Activated CD4-positive, alpha-beta T cell treated with anti-CD3 and anti-CD28 coated beads, Interleukin-2, amount 10 ng/mL, durations not matched to agents 24 days and 14 days (primary cell): ENCODE measurements at places on chromosomes 7 and 10. TPM values are rescaled to one million over a fixed set of nuclear protein-coding genes. Genes with fewer than 3 reads are reported as not detected.

DNA sequence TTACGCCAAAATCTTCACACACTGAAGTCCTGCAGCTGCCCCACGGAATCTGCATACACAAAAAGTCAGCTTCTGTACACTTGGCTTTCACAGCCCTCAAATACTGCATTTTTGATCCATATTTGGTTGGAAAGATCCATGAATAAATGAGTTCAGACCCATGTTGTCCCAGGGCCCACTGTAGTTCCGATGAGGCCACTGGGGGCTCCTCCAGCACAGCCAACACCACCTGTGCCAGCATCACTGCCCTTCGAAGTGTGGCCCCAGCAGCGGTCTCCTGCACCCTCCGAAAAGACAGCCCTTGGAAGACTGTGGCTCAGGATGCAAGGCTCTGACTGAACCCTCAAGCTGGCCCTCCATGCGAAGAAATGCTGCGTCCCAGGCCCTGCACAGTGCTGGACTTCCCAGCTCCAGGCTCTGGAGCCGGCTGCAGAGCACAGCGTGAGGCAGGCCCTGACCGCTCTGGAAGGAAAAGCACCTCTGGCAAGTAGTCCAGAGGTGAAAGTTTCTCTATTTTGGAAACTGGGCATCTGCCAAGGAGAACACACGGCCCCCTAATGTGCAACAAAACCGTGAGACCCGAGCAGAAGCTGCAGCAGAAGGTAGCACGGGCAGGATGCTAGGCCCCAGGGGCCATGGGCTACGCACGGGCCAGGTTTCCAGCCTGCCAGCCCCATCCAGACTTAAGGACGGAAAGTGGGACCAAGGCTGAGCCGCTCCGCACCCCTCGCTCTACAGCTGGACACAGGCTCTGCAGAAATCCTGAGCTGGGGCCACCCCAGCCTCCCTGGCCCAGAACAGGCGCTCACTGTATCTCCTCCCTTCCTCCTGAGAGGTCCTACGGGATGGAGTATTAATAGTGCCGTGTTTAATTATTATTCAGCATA lies 62.6 kb downstream of the PTPRN2 start:
- H3K27me3 ChIP-seq = no peaks in the 10 kb centered on the region
- no peak overlapping the region for H3K4me3 ChIP-seq
- no peaks in the 10 kb centered on the region for H3K4me1 ChIP-seq
- no peaks in the 10 kb centered on the region for H3K36me3 ChIP-seq

DNA sequence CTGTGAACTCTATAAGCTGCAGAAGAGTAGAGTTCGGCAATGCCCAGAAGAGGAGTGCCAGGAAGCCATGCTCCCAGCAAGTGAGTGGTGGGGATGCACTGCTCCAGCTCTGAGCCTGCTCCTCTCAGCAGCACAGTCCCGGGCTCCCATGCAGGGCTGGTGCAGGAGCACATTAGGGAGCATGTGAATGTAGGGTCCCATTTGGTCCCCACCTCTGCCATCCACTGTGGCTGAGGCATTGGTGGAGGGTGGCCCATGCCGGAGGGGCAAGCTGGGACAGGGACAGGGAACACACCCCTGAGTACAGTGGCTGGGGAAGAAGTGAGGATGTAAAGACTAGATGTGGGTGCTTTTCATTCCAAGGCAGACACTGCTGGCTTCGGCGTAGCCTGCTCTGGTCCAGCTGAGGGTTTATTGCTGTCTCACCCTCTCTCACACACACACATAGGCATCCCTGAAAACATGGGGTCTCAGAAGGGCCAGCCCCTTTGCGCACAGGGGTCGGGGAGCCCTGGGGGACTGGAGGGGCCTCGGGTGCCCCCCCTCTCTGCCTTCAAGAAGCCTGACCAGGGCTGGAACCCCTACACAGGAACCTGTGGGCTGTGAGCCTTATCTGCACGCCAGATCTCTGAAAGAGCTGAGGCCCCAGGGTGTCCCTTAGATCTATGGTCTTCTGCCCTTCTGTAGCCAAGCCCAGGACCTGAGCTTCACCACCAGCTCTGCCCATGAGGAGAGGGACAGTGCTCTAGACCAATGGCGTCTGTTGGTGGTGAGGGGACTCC lies 341.0 kb downstream of the TCERG1L start:
- DNase-seq = no peak
- no peaks in the 10 kb centered on the region for H3K36me3 ChIP-seq
- no peaks in the 10 kb centered on the region for H3K4me1 ChIP-seq

GRCh38 chr7:1460821-1461645 lies 1.8 kb upstream of the MICALL2 start:
- H3K36me3 ChIP-seq = no peaks in the 10 kb centered on the region
- peaks cover 2% of the 10 kb centered on the region for H3K4me1 ChIP-seq
- no peak for DNase-seq
- no peak overlapping the region for H3K27ac ChIP-seq
- no peak overlapping the region for H3K4me3 ChIP-seq

GRCh38 chr10:70118196-70118595 lies 14.4 kb downstream of the AIFM2 start:
- H3K4me3 ChIP-seq = no peak overlapping the region
- no peaks in the 10 kb centered on the region for H3K27me3 ChIP-seq
- no peaks in the 10 kb centered on the region for H3K36me3 ChIP-seq

The FAM25C gene
- total RNA-seq = not detected in 2 replicates

The OR2A1 gene
- not detected in 2 replicates for total RNA-seq

The BMPER gene
- total RNA-seq = not detected in 2 replicates
